ENCODE measurements at places on chromosomes 12 and 14. TPM values are rescaled to one million over a fixed set of nuclear protein-coding genes. Genes with fewer than 3 reads are reported as not detected.

DNA sequence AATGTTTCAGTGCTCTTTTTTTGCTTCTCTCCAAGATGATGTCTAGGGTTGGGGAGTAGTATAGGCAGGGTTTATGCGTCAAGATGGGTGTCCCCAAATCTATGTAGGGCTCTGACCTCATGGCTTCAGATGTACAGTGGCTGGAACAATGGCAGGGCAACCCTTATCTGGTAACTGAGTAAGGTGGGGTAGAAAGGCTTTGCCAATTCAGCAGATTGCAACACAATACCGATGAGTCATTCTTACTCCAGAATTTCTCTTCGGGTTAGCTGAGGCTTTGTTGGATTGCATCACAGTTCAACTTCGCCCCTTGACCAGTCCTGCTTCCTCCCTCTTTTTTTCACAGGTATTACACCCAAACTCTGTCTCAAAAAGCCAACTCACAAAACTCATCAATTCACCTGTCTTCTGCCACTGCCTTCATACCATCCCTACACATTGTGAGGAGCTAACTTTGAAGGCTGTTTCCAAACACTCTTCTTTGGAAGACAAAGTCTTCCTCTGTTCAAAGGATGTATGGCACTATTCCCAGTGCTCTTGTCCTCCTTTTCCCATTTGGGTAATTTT is 190.2 kb upstream of the CNOT2 start:
- DNase-seq = no peak

DNA sequence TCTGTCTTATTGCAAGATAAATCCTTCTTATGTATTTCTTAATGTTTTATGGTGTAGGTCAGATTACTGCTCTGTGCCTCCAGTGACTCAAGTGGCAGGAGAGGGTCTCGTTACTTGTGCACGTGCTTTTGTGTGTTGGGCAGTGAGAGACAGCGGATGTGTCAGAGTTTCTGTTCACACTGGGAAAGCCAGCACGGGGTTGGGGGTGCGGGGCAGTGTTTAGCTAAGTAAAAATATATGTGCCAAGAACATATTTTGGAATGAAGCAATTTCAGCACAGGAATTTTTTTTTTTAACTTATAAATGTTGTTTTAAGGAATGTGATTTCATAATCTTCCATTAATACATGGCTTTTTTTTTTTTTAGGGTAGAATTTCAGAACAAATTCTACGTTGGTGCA is 4.5 kb upstream of the DNAH10 start:
- no peak for DNase-seq

GRCh38 chr12:4108803-4109345 is 164.7 kb upstream of the CCND2 start:
- DNase-seq = no peak

DNA sequence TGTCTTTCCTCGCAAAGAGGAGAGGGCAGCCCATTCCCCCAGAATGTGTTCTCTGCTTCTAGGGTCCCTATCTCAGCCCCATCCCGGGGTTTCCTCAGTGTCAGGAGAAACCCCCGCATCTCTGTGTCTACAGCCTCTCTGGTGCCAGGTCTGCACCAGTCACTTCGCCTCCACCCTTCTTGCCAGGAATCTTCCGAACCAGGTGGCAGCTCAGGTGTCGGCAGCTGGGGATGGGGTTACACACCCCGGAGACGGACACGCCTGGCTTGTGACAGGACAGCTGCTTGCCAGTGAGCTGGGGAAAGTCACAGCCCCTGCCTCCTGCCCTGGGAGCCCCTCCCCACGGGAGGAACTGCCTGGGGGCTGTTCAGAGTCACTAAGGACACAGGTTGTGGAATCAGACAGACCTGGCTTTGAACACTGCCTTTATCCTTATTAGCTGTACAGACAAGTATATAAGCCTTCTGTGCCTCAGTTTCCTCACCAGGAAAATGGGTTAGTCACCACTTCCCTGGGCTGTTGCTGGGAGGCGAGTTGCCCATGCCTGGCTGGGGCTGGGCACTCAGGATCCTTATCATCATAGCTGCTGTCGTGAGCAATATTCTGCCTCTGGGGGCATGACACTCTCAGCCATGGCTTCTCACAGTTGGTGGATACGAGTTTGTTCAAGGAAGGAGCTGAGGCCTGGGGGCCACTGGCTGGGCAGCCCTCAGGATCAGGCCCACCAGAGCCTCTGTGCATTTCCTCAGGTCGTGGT is 10.8 kb downstream of the HIP1R start:
- DNase-seq = no peak

- no peak for DNase-seq
Measured at GRCh38 chr14:81018251-81018650, 62.8 kb downstream of the TSHR start.

- peak; percentile 87 for DNase-seq
Measured at GRCh38 chr12:4562034-4562657, at the start of gene DYRK4. Gene DYRK4, plus strand, starts transcription at chr12:4562208. Its CDS starts 38 bp downstream, at chr12:4562246.

DNA sequence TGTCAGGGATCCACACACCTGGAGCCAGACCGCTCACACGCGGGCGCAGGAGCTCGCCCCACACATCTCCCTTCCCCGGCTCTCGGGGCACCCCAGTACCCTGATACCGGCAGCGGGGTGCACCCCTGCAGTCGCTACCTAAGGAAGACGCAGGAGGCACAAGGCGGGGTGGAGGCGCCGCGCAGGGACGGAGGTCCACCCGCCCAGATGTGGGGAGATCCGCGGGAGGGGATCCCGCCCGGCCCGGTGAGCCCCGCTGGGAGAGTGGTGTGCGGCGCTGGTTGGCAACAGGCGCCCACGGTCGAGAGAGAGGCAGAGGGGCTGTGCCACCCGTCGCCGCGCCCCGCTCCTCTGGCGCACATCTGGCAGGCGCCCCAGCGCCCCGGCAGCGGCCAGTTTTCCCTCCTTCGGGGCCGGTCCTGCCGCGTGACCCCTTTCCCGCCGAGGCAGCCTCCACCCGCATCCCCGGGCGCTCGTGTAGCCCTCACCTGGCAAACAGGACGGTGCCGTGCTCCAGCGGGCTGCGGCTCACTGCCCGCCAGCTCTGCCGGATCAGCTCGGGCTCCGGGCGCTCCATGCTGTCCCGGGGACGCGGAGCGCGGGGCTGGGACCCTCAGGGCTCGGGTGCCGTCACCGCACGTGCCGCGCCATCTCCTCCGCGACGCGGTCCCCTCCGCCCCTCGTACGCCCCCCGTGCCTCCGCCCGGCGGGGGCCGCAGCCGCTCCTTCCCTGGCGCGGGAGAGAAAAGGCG is 469 bp downstream of the NGB start:
- DNase-seq = peak; percentile 58

DNA sequence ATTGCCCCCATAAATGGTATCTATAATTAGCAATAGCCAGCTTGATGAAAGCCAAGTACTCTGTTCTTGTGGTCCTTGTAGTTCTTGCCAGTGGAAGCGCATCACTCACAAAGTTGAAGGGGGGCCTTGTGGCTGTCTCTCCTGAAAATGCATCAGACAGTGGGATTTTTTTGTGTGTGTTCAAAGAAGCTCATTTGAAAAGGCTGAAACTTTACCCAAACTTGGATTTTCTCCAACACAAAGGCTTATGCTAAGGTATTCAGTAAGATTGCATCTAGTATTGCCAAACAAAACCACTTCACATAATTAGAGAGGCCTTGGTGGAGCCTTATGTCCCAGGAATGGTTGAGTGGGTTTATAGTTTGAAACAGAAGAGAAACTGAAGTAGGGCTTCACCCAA is 216.7 kb upstream of the TMTC1 start:
- no peak for DNase-seq

DNA sequence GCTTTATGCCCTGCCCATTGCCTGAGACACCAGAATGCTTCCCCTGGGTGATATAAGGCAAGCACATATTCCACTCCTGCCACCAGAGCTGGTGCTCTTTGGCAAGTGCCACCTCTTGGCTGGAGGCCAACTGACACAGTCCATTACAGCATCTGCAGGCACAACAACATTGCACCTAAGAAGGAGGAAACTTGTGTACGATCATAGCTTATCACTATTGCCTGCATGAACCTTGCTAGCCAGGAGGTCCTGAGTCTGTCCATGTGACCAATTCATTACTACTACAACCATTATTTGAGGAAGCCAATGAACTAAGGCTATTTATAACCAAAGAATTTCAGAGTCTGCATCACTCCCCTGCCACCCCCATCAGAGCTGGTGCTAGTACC is 119.8 kb upstream of the SCAF11 start:
- no peak for DNase-seq

DNA sequence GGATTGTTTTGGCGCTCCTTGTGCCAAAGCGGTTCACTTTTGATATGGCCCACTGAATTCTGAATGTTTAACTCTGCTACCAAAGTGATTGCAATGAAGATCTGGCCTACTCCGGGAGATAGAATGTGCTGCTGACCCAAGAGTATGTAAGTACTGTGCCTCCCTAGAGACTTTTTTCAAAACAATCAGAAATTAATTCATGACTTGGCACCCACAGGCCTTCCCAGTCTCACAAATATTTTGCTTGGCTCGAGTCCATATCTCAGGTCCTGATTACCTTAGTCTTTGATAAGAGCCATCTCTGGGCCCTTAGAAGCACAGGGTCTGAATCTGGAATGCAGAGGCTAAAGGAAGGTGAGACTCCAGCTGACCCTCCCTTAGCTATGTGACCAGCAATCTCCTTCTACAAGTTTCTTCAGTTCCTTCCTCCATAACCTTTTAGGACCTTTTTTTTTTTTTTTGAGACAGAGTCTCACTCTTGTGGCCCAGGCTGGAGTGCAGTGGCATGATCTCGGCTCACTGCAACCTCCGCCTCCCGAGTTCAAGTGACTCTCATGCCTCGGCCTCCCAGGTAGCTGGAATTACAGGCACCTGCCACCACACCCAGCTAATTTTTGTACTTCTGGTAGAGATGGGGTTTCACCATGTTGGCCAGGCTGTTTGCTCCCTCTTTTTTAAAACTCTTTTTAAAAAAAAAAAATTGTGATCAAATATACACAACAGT is 49.5 kb upstream of the METAP2 start:
- no peak for DNase-seq

GRCh38 chr12:70031046-70031445 is 206.0 kb downstream of the MYRFL start:
- no peak for DNase-seq

DNA sequence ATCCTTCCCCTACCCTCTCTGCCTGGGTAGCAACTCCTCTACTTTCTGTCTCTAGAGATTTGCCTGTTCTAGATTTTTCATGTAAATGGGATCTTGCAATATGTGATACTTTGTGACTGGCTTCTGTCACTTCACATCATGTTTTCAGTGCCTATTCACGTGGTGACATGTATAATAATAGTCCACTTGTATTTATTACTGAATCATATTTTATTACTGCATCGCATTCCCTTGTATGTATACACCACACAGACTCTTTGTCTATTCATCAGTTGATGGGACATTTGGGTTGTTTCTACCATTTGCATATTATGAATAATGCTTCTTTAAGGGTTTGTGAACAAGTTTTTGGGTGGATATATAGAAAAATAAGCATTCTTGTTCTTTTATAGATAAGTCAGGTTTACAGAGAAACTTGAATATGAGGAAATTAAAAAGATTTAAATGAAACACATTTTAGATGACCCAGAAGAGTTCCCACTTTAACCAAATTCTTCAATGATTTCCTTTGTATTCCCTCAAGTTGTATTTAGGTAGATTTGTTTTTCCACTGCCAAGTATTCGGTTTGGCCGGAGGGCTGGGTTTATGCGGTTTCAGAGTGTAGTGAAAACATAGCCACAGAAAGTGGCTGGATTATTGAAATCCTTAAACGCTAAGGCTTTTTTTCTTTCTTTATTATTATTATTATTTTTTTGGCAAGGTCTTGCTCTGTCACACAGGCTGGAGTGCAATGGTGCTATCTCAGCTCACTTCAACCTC is 178.7 kb upstream of the TMTC1 start:
- no peak for DNase-seq

DNA sequence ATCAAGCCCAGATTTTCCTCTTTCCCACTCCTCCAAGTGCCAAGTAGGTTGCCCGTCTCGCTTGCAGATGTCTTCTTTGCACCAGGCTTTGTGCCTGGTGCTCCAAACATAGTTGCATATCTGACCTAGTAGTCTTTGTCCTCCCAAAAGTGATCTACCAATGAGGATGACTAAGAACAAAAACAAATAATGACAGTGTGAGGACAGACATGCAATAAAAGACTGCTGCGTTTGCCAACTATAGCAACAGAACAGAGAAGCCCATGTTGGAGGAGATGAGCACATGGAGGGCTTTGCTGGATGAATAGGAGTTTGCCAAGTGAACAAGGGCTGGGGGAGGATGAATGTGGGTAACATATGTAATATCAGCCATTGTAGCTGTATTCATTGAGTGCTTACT is 15.6 kb downstream of the DTX1 start:
- no peak for DNase-seq

GRCh38 chr14:79383475-79383874 is 827.8 kb downstream of the DIO2 start:
- no peak for DNase-seq

- DNase-seq = no peak
Measured at GRCh38 chr12:96233168-96233567, 39.0 kb downstream of the ELK3 start.

GRCh38 chr14:75249251-75249957 is 29.2 kb upstream of the FOS start:
- DNase-seq = peak; percentile 85

DNA sequence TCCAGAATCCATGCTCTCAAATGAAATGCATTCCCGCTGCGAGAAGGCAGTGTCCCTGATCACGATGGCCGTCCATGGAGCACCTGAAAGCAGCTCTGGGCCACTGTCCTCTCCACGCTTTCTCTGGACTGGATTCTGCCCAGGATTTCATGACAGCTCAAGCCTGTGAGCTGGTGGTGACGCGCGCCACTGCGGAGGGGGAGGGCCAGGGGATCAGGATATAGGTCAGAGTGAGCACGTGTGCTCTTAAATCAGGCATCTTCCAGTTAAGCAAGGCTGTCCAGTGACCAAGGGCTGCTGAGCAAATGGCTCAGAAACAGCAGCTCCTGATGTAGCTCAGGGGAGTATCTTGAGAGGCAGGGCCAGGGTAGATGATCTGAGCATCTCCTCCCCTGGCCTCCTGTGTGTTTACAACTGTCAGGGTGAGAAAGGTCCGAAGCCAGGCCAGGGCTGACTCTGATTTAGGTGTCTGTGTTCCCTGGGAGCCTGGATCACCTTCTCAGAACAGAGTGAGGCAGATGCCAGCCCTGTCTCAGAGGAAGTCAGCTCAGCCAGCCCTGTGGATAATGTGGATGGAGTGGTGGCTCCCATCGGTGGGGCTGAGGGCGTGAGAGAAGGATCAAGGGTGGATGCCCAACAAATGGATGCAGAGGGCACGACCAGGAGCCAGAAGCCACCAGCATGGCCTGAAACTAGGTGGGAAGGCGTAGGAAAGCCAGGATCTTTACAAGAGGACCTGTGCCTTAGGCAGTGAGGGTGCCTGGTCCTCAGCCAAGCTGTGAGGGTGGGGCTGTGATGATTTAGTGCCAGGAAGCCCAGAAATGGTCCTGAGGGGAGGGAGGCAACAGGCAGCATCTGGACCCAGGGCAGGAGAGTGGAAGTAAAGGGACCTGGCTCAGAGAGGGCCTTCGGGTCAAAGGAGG is 55.3 kb downstream of the ELK3 start:
- peak; percentile 59 for DNase-seq

- DNase-seq = no peak
Measured at GRCh38 chr12:21571046-21571445, 33.6 kb downstream of the GYS2 start.

GRCh38 chr12:48682927-48683326 is 889 bp upstream of the KANSL2 start:
- no peak for DNase-seq

The IL31 gene
- total RNA-seq = not detected

The GDF3 gene
- total RNA-seq = 1.2 TPM

The ZNF268 gene
- 24.3 TPM for total RNA-seq

The PRICKLE1 gene
- 32.3 TPM for total RNA-seq

The ACSS3 gene
- total RNA-seq = 5.9 TPM

The NPFF gene
- total RNA-seq = not detected

The GPR84 gene
- 1.8 TPM for total RNA-seq

The DLGAP5 gene
- 8.1 TPM for total RNA-seq

The ACOT6 gene
- total RNA-seq = not detected

The LRRIQ1 gene
- 0.28 TPM for total RNA-seq

All from spleen (tissue), 13 donors.